Stimulated activated CD4-positive, alpha-beta T cell treated with anti-CD3 and anti-CD28 coated beads, TNF-alpha, amount 100 ng/mL, for 24 hours (primary cell): ENCODE measurements at places on chromosomes 5 and 9.

DNA sequence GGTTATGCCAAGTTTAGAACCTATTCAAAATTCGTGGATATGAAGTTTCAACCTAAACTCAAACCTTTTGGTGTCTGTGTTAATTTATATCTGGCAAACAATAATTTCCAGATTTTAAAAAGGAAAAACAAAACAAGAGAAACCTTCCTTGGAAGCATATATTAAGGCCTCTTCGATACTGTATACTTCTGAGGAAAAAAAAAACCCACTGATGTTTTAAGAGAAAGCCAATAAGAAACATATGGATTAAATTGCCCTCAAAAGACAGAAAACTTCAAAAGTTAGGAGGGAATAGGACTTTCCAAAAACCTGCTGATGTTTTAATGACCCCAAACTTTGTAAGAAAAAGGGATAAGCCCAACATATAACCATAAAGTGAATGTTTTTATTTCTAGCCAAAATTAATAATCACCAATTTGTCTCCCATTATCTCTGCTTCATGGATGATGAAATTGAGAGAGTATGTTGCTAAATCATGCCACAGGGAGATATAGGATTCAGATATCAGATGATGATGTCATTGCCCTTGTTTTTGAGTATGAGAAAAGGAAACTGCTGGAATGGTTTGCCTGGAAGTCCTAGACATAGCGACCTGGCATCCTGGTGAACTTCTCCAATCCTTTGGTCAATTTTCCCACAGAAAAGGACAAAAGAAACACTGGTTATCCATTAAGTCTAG, 423.9 kb downstream of the DMRT2 start:
- no peak for DNase-seq

GRCh38 chr5:568061-568781, 43.9 kb upstream of the CEP72 start:
- no peak for DNase-seq

- no peak for DNase-seq
Measured at GRCh38 chr5:178357121-178357521, 124.5 kb upstream of the PHYKPL start.

DNA sequence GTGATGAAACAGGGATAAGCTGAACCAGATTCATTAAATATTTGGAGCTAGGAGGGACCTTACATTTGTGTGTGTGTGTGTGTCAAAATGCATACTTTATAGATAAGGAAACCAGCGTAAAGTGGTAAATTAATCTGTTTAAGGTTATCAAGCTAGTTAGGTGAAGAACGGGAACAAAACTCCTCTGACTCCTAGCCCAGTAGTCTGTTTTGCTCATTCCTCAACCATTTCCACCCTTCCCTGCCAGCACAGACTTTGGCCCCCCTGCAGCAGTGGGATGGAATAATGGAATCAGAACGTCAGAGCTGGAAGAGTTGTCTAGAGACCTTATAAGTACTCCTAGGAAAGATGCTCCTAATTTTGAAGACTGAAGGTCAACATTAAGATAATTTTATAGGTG, 6.5 kb downstream of the AGXT2 start:
- no peak for DNase-seq

- no peak for DNase-seq
Measured at GRCh38 chr5:116539222-116539621, 35.4 kb downstream of the SEMA6A start.
